Spinal cord (tissue), 10 donors: ENCODE measurements at places on chromosomes 6 and 20. TPM values are rescaled to one million over a fixed set of nuclear protein-coding genes. Genes with fewer than 3 reads are reported as not detected.

- H3K4me1 ChIP-seq = no peaks in the 10 kb centered on the region
- H3K27ac ChIP-seq = no peak overlapping the region
- H3K36me3 ChIP-seq = no peaks in the 10 kb centered on the region
- H3K27me3 ChIP-seq = no peaks in the 10 kb centered on the region
- H3K4me3 ChIP-seq = no peak overlapping the region
- DNase-seq = no peak
These were observed 84.4 kb upstream of the HDAC2 start for GRCh38 chr6:114055349-114055748.

SYNGAP1 gene
- total RNA-seq = 11.5 TPM

DNA sequence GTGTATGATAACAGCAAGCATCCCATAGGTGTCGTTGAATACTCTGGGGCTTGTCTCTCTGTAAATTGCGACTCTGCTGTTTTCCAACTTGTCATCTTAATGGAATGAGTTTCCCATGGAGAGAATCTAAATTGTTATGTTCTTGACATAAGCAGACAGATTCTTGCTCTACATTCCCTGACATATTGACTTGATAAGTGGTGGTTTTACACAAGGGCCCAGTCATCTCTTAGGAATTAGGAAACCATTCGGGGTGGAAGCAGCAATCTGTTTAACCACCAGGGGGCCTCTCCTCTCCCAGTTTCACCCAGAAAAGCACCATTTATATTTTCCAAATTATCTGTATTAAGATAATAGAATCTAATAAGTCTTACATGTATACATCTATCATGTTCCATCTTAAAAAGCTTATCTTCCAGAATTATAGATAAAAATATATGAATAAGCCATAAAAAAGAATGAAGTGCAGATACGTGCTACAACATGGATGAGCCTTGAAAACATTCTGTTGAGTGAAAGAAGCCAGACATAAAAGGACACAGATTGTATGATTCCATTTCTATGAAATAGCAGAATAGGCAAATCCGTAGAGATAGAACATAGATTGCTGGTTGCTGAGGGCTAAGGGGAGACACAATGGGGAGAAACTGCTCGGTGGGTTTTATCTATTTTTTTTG is 23.1 kb upstream of the MROH8 start:
- peaks cover 45% of the 10 kb centered on the region for H3K36me3 ChIP-seq
- DNase-seq = no peak

NCOA6 gene
- 18.6 TPM for total RNA-seq

GRCh38 chr6:129662406-129662766 is 47.6 kb downstream of the ARHGAP18 start:
- H3K27ac ChIP-seq = peak overlapping the region; percentile 37
- H3K4me1 ChIP-seq = peaks cover 9% of the 10 kb centered on the region
- peaks cover 5% of the 10 kb centered on the region for H3K27me3 ChIP-seq
- no peaks in the 10 kb centered on the region for H3K36me3 ChIP-seq
- H3K4me3 ChIP-seq = no peak overlapping the region

DNA sequence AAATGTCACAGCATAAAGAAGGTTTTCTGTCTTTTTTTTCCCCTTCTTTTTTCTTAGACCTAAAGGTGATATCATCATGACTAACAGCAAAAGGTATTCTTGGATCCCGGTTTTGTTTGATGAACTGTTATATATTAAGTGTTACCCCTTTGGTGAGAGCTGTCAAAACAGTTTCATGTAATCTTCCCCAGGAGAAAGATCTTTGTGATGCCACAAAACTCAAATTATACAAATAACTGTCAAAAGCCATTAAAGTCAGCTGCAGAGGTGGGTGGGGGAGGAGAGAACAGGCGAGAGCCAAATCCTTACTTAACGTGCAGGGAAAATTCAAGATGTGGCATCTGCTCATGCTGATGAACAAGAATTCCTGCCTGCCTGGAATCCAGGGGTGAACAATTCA is 258.2 kb downstream of the BMP7 start:
- H3K27ac ChIP-seq = no peak overlapping the region
- H3K27me3 ChIP-seq = peaks cover 15% of the 10 kb centered on the region
- H3K4me1 ChIP-seq = no peaks in the 10 kb centered on the region
- no peaks in the 10 kb centered on the region for H3K36me3 ChIP-seq
- no peak overlapping the region for H3K4me3 ChIP-seq
- no peak for DNase-seq

DNA sequence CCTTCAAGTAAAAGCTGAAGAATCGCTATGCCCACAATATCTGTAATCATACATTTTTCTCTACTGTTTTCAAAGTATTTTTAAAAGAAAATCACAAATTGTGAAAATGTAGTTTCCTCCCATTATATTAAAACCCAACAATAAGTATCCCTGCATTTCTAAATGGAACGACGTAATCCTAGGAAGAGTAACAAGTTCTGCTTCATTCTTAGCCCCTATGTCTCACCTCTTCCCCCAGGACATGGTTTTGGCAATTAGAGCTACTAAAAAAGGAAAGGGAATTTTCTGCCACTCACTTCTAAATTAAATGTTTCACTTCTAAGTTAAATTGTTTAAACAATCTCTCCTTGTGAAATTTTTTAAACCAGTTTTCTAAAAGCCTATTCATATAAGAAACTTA is 47.4 kb downstream of the TBPL1 start:
- no peak overlapping the region for H3K27ac ChIP-seq
- no peaks in the 10 kb centered on the region for H3K27me3 ChIP-seq
- H3K4me1 ChIP-seq = peaks cover 3% of the 10 kb centered on the region
- H3K36me3 ChIP-seq = no peaks in the 10 kb centered on the region
- no peak overlapping the region for H3K4me3 ChIP-seq
- no peak for DNase-seq

PROKR2 gene
- 3.2 TPM for total RNA-seq

GRCh38 chr6:74677463-74677862 is 528.4 kb downstream of the COL12A1 start:
- H3K27ac ChIP-seq = no peak overlapping the region
- no peaks in the 10 kb centered on the region for H3K27me3 ChIP-seq
- DNase-seq = no peak
- no peaks in the 10 kb centered on the region for H3K4me1 ChIP-seq
- H3K4me3 ChIP-seq = no peak overlapping the region

MOG gene
- 22.6 TPM for total RNA-seq

DNA sequence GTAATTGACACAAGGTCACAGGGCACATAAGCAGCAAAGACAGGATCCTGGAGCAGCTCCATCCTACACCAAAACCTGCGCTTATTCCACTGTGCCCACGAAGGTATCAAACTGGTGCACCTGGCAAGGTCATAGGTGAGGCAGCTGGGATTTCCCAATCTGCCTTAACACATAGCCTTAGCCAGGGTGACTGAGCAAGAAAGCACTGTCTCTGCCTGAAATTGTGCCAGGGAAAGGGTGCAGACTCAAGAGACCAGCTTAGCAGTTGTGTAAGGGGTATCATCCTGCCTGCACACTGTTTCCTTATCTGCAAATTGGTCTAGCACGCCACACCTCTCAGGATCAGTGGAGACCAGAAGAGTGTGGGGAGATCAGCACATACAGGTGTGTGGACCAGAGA is 82.8 kb downstream of the MAFB start:
- H3K27me3 ChIP-seq = no peaks in the 10 kb centered on the region
- no peak overlapping the region for H3K27ac ChIP-seq
- no peaks in the 10 kb centered on the region for H3K4me1 ChIP-seq
- DNase-seq = no peak

TMEM30A gene
- total RNA-seq = 255 TPM

GRCh38 chr6:93940381-93940780 is 521.0 kb upstream of the EPHA7 start:
- H3K4me1 ChIP-seq = no peaks in the 10 kb centered on the region
- no peak for DNase-seq
- H3K27me3 ChIP-seq = no peaks in the 10 kb centered on the region
- H3K36me3 ChIP-seq = no peaks in the 10 kb centered on the region

SAMD3 gene
- total RNA-seq = 5.9 TPM

- no peaks in the 10 kb centered on the region for H3K4me1 ChIP-seq
- no peak overlapping the region for H3K4me3 ChIP-seq
- no peaks in the 10 kb centered on the region for H3K36me3 ChIP-seq
These were observed 126.5 kb upstream of the HDGFL1 start for GRCh38 chr6:22442826-22443225.

TFAP2D gene
- 0.28 TPM for total RNA-seq

DNA sequence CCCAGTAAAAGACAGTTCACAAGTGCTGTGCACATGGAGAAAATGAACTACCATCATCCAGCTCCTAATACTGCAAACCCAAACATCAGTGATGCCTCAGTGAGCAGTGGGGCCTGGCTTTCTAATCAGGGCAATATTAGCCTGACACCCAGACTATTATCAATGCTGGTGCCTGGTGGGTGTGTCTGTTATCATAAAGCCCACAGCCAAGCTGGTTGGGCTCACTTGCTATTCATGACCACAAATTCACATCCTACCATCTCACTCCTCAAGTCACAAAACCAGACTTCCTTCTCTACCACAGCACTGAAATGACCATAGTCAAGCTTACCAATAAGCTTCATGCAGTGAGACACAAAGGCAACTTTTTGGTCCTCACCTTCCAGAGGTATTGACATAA is 180.8 kb upstream of the PLN start:
- no peak overlapping the region for H3K4me3 ChIP-seq
- H3K36me3 ChIP-seq = no peaks in the 10 kb centered on the region
- H3K27me3 ChIP-seq = no peaks in the 10 kb centered on the region
- no peak overlapping the region for H3K27ac ChIP-seq
- H3K4me1 ChIP-seq = no peaks in the 10 kb centered on the region

- H3K27ac ChIP-seq = no peak overlapping the region
- no peaks in the 10 kb centered on the region for H3K36me3 ChIP-seq
- DNase-seq = no peak
- H3K27me3 ChIP-seq = no peaks in the 10 kb centered on the region
These were observed 57.3 kb upstream of the CNKSR3 start for GRCh38 chr6:154567695-154568220.

GRCh38 chr6:130190701-130191690 is 31.8 kb downstream of the SAMD3 start:
- no peaks in the 10 kb centered on the region for H3K4me1 ChIP-seq
- no peak overlapping the region for H3K27ac ChIP-seq
- H3K36me3 ChIP-seq = no peaks in the 10 kb centered on the region
- H3K27me3 ChIP-seq = no peaks in the 10 kb centered on the region

OSER1 gene
- total RNA-seq = 35.2 TPM

DNA sequence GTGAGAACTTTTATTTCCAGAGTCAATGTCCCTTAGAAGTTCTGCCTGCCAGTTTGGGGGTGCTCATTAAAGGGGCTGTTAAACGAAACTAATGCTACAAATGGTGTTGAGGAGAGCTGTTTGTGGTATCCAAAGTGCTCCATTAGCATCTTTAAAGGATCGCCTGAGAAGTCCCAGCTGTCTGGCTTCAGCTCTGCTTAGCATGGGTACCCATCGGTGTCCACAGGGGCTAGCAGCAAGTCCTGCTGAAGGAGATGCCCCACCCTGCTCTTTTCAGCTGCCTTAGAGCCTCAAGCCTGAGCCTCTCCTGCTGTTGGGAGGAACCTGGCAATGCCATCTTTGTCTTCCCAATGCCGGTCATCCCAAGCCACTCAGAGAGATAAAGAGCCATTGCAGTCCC is 111.1 kb downstream of the FOXO3 start:
- H3K27me3 ChIP-seq = no peaks in the 10 kb centered on the region
- H3K4me3 ChIP-seq = no peak overlapping the region
- H3K27ac ChIP-seq = no peak overlapping the region
- H3K36me3 ChIP-seq = no peaks in the 10 kb centered on the region
- no peak for DNase-seq

DNA sequence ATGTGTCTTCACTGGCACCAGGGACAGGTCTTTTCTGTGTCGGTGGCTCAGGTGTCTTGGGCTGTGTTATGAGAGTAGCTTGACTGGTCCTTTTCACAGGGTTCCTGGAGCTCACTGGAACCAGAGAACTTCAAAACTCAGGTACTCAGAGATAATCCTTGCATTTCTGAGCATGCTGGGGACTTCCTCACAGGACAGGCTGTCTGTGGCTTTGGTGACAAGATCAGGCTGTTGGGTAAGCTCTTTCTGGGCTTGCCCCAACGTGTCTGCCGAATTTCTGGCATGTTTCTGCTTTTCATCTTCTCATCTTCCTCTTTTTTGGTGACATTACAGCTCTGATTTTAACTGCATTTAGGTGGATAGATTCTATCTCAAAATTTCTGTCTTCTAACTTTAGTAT is 270.0 kb downstream of the CDH26 start:
- H3K36me3 ChIP-seq = no peaks in the 10 kb centered on the region
- DNase-seq = no peak
- no peak overlapping the region for H3K4me3 ChIP-seq
- no peak overlapping the region for H3K27ac ChIP-seq

ZNF217 gene
- total RNA-seq = 8.6 TPM

CDH26 gene
- 0.99 TPM for total RNA-seq

GRCh38 chr6:79646006-79646405 is 14.9 kb downstream of the SH3BGRL2 start:
- no peak overlapping the region for H3K4me3 ChIP-seq
- no peaks in the 10 kb centered on the region for H3K36me3 ChIP-seq
- H3K27me3 ChIP-seq = no peaks in the 10 kb centered on the region
- DNase-seq = no peak

TNF gene
- total RNA-seq = 0.39 TPM

PDE10A gene
- total RNA-seq = 12.8 TPM

KIF25 gene
- 3.0 TPM for total RNA-seq

FNDC11 gene
- total RNA-seq = 1.0 TPM

RAET1E gene
- not detected for total RNA-seq

DNA sequence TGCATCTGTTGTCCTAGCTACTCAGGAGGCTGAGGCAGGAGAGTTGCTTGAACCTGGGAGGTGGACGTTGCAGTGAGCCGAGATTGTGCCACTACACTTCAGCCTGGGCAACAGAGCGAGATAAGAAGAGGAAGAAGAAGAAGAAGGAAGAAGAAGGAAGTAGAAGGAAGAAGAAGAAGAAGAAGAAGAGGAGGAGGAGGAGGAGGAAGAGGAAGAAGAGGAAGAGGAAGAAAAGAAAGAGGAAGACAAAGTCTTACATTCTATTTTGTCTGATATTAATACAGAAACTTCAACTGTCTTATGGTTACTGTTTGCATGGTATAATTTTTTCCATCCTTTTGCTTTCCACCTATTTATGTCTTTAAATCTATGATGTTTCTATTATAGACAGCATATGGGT is 7.2 kb upstream of the NELFCD start:
- no peaks in the 10 kb centered on the region for H3K36me3 ChIP-seq
- no peak overlapping the region for H3K4me3 ChIP-seq
- H3K4me1 ChIP-seq = no peaks in the 10 kb centered on the region

CCHCR1 gene
- total RNA-seq = 26.2 TPM

CD83 gene
- 33.4 TPM for total RNA-seq

ZNF391 gene
- 6.3 TPM for total RNA-seq

DNA sequence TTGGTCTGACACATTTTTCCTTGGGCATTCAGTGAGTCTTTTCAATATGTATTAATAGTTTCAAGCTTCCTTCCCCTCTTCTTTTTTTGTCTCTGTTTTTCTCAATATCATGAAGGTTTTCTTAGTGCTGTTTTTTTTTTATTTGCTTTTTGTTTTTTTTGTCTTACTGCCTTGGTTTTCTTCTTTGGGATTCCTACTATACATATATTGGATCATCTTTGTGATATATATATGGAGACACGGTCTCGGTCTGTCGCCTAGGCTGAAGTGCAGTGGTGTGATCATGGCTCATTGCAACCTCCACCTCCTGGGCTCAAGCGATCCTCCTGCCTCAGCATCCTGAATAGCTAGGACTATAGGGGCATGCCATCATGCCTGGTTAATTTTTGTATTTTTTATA is 43.8 kb downstream of the NCOA3 start:
- H3K4me3 ChIP-seq = no peak overlapping the region
- H3K27ac ChIP-seq = no peak overlapping the region
- no peaks in the 10 kb centered on the region for H3K36me3 ChIP-seq
- no peak for DNase-seq
- peaks cover 4% of the 10 kb centered on the region for H3K4me1 ChIP-seq
